ENCODE measurements at places on chromosomes 5 and 9. TPM values are rescaled to one million over a fixed set of nuclear protein-coding genes. Genes with fewer than 3 reads are reported as not detected.
A peak's percentile ranks its signal among the peaks of the same experiment; 100 is the strongest.

- DNase-seq = no peak
Observed at GRCh38 chr9:696332-697323, 144.9 kb upstream of the DMRT1 start.

- no peak for DNase-seq
Observed at GRCh38 chr5:44987026-44987425, 178.3 kb downstream of the MRPS30 start.

GRCh38 chr5:58133631-58134296, 326.1 kb downstream of the PLK2 start:
- no peak for DNase-seq

- DNase-seq = peak; percentile 27
Observed at GRCh38 chr5:103808464-103809106, 246.0 kb upstream of the NUDT12 start.

DNA sequence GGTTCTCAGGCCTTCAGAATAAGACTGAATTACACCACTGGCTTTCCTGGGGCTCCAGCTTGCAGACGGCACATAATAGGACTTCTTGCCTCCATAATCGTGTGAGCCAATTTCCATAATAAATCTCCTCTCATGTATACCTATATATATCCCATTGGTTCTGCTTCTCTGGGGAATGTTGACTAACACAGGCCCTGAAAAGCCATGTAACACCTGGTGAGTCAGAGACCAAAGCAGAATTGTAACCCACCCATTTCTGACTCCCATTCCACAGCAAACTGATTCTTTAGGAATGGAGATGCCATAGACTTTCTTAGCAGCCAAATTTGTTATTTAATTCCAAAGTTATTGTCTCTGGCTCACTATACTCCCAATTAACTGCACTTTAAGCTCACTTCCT, 85.4 kb upstream of the AGXT2 start:
- DNase-seq = no peak

- no peak for DNase-seq
Observed at GRCh38 chr9:112489039-112489546, 2.5 kb downstream of the KIAA1958 start.

- DNase-seq = no peak
Observed at GRCh38 chr9:84111726-84112125, 131.1 kb downstream of the RMI1 start.

Gene LPAR1
- total RNA-seq = 28.2 TPM

DNA sequence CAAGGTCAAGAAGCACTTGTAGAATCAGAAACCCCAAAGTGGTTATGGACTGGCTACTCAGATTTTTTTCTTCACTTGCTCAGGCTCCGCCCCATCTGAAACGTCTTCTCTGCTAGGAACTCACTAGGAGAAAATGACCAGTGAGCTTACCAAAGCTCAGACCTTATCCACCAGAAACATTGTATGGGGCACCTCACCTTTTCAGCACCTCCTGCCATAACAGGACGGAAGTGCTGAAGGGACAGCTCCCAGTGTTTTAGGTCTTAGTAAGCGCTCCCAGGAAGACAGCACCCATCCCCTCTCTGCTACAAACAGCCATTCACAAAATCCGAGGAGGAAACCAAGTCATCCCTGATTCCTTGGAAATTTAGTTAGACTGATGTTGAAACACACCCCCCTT, 1.2 kb upstream of the GABRA1 start:
- DNase-seq = peak; percentile 14

Gene DPM2
- total RNA-seq = 46.9 TPM

DNA sequence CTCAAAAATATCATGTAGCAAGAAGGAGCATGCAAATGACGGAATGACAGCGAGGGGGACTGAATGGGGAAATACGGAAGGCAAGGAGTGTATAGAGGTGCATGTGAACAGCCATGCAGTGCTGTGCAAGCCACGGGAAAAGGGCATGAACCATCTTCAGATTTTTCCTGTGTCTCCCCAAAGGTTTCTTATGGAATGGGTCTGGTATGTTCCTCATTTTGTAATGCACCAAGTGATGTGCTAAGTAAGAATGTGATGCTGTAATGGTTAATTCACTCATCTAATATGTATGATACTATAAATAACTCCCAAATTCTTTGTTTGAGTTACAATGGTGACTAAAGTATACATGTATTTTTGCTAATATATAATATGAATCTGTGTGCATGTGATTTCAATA, 99.0 kb upstream of the DAB2 start:
- no peak for DNase-seq

- no peak for DNase-seq
Observed at GRCh38 chr5:117701062-117701461, 1126.4 kb upstream of the SEMA6A start.

GRCh38 chr9:36118706-36119105, 17.8 kb upstream of the GLIPR2 start:
- DNase-seq = no peak

Gene ENTPD2
- not detected for total RNA-seq

Gene TBC1D2
- 12.2 TPM for total RNA-seq

GRCh38 chr5:102453716-102454115, 45.1 kb downstream of the SLCO6A1 start:
- DNase-seq = no peak

Gene SPATA9
- total RNA-seq = not detected

- DNase-seq = peak; percentile 4
Observed at GRCh38 chr9:127449332-127449966, 1.8 kb downstream of the RPL12 start.

- DNase-seq = no peak
Observed at GRCh38 chr5:60497706-60498500, 202.1 kb downstream of the DEPDC1B start.

- DNase-seq = peak; percentile 54
Observed at GRCh38 chr5:96893342-96893741, 17.0 kb downstream of the ERAP2 start.

DNA sequence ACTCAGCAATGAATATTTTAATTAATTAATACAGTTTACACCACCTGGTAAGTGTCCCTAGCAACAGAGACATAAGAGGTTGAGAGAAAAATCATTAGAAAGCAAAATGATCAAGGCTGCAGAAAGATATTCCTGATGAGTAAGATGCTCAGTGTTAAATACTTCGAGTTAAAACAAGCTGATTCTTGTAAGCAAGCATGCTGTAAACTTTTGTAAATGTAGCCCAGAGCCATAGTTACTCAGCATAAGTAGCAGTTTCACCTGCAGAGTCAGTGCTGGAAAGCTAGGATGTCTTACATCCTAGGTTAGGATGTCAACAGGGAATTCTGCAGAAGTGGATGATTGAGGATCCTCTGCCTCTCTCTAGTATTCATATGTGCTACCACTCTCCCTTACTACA, 4.2 kb downstream of the PRKACG start:
- no peak for DNase-seq

Gene SLC36A2
- total RNA-seq = not detected

- DNase-seq = no peak
Observed at GRCh38 chr9:117719161-117719920, 15.1 kb downstream of the TLR4 start.

DNA sequence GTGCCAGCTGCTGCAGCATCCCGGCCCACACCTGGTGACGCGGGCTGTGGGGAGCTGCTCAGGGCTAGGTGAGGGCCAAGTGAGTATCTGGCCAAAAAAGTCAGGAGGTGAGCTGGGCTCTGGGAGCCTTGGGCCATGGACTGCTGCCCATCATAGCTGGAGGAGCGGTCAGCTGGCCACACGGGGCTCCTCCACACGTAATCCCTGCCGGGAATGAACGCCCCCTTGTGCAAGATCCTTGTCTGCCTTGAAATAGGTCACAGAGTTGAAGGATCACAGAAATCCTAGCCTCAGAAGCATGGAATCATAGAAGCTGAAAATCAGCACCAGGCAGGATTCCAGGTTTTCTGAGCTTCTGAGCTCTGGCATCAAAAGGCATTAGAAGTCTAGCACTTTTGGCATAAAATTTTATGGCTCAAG, 16.8 kb upstream of the COL27A1 start:
- no peak for DNase-seq

- DNase-seq = no peak
Observed at GRCh38 chr5:107119656-107120055, 551.1 kb downstream of the EFNA5 start.

- DNase-seq = peak; percentile 93
Observed at GRCh38 chr9:89661956-89662717, 57.3 kb downstream of the GADD45G start.

DNA sequence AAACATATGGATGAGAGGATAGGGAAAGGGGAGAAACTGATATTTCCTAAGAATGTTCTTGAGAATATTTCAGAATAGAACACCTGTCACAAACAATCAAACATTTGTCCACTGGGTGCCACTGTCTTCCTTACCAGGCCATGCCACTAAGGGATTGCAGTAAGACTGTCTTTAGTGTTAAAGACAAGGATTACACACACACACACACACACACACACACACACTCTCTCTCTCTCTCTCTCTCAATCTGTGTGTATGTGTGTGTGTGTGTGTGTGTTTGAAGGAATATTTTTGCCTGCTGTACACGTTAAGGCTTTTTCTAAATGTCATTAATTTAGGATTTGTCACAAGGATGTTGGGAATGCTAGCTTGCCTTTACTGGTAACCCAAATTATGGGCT, 54.4 kb downstream of the CCDC192 start:
- peak; percentile 63 for DNase-seq

GRCh38 chr5:180161420-180162303, 47.3 kb downstream of the RASGEF1C start:
- no peak for DNase-seq

DNA sequence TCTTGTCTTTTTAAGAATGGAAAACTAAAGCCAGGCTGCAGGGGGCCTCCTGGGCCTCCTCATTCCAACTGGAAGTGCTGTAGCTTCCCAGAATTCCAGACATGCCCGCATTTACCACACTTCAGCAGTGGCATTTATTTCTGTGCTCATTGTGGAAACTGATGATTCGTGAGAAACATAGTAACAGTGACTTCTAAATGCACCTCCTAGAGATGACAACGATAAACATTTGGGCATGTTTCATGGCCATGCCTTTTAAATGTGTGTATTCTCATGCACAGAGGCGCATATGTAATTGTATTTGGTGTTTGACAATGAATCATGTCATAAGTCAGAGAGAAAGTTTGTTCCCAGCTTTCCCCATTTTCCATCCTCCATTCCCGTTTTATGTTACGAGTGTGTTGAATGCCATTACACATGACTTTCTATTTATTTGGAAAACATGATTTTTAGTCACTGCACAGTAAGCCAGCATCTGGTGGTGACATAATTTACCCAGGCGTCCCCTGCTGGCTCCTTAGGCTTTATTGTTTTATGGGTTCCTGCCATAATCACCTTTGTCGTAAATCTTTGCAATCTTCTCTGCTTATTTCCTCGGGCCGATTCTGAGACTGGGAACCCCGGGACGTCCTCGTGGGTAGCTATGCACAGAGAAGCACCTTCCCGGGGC, 68.8 kb upstream of the FCN2 start:
- DNase-seq = peak; percentile 4

- peak; percentile 26 for DNase-seq
Observed at GRCh38 chr5:1542781-1543180, 19.0 kb upstream of the LPCAT1 start.

GRCh38 chr9:137666955-137667670, 48.3 kb downstream of the EHMT1 start:
- no peak for DNase-seq

Gene GPRIN1
- 36.8 TPM for total RNA-seq

GRCh38 chr5:41195228-41195627, 18.1 kb downstream of the C6 start:
- no peak for DNase-seq

DNA sequence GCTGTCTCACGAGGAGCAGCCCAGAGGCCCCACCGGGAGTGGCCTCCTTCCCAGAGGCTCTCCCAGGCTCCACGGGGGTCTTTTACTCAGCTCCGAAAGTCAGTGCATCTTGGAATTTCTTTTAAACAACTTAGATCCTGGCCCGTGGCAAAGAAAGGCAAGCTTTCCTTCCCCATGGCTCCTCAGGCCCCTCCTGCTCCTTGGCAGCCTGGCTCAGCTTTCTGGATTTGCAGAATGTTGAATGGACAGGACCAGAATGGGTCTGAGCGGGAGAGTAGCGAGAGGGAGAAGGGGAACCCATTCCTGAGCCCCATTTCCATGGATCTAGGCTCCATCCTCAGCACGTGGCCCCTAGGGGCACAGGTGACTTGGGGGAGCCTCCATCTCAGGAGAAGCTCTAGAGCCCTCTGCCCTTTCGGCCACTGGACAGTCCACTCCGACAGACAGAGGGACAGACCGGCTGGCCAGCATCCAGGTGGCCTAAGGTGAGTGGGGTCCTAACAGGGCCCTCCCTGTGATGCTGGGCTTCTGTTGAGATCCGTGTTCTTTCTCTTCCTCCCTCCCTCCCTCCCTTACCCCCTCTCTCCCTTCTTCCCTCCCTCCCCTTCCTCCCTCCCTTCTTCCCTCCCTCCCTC, 173.9 kb upstream of the PPP1R26 start:
- no peak for DNase-seq

- DNase-seq = peak; percentile 32
Observed at GRCh38 chr5:62538017-62538942, 40.3 kb upstream of the LRRC70 start.

- DNase-seq = no peak
Observed at GRCh38 chr9:96486386-96487028, 36.5 kb downstream of the HABP4 start.

Gene INSYN2B
- total RNA-seq = 0.78 TPM

- DNase-seq = no peak
Observed at GRCh38 chr5:127421471-127421870, 96.0 kb upstream of the PRRC1 start.

DNA sequence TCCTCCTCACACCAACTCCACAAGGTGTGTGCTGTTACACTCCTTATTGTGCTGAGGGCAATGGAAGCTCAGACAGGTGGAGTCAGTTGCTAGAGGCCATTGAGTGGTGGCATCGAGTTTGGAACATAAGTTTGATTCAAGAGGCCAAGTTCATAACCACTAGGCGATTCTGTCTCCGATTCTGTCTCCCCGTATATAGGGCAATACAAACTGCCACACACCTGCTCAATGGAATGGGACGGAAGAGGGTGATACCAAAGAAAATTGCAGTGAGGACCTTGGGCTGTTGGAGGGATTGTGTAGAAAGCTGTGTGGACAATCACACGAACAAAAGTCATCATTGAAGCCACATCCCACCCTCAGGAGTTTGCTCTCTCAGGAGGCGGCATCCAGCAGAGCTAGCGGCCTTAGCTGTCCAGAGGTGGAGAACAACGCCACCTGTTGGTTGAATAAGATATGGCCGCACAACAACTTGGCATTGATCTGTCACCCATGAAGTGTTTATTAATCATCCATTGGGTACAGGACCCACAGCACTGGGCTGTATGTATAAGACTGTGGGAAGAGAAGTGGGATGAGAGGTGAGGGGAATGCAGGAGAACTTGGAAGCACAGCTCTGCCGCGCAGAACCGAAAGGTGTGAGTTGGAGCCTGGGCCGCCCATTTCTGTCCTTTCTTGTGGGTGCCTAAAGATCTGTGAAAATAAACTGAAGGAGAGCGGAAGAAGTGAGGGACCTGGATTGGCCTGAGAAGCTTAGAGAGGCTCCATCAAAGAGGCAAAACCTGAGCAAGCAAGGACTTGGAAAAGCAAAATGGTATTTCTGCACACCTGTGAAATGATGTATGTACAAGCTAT, 16.1 kb upstream of the NEUROG1 start:
- DNase-seq = peak; percentile 44

Gene ACOT12
- not detected for total RNA-seq

Gene PCDHGB1
- 0.06 TPM for total RNA-seq

GRCh38 chr5:158413122-158413680, 554.3 kb upstream of the CLINT1 start:
- DNase-seq = no peak

GRCh38 chr5:133727636-133728035, 115.3 kb upstream of the FSTL4 start:
- DNase-seq = no peak
